Hair follicular keratinocyte (primary cell): ENCODE measurements at places on chromosomes 13 and 19. TPM values are rescaled to one million over a fixed set of nuclear protein-coding genes. Genes with fewer than 3 reads are reported as not detected.

Gene PABPC3
- total RNA-seq = 0.04 TPM in 1 of 2 replicates, not detected in the other

Gene YJEFN3
- 0.46 and 1.3 TPM in 2 replicates for total RNA-seq

Gene S1PR2
- 4.3 and 6.2 TPM in 2 replicates for total RNA-seq

Gene DENND1C
- total RNA-seq = 0.11 TPM in 1 of 2 replicates, not detected in the other

Gene TLE6
- total RNA-seq = not detected in 2 replicates

Gene HCN2
- total RNA-seq = 0.08 TPM in 1 of 2 replicates, not detected in the other

Gene IGSF23
- total RNA-seq = not detected in 2 replicates

Gene CKAP2
- total RNA-seq = 16.2 and 39.2 TPM in 2 replicates

Gene ATP12A
- 0.87 and 4.8 TPM in 2 replicates for total RNA-seq

Gene ZNF491
- 0.11 and 0.23 TPM in 2 replicates for total RNA-seq

Gene ADGRE3
- not detected in 2 replicates for total RNA-seq
